ENCODE measurements at places on chromosomes 12 and 14. TPM values are rescaled to one million over a fixed set of nuclear protein-coding genes. Genes with fewer than 3 reads are reported as not detected.

- peaks cover 23% of the 10 kb centered on the region for H3K4me1 ChIP-seq
- H3K27me3 ChIP-seq, result no peaks in the 10 kb centered on the region
- no peaks in the 10 kb centered on the region for H3K36me3 ChIP-seq
- peak; percentile 55 for DNase-seq
- peak overlapping the region; percentile 20 for H3K4me3 ChIP-seq
Observed at GRCh38 chr14:20631023-20631879, 10.2 kb downstream of the OR6S1 start.

GRCh38 chr14:61889914-61890351, 127.7 kb downstream of the SNAPC1 start:
- no peaks in the 10 kb centered on the region for H3K27me3 ChIP-seq
- H3K36me3 ChIP-seq, result no peaks in the 10 kb centered on the region
- no peak overlapping the region for H3K27ac ChIP-seq
- no peak for DNase-seq
- H3K4me3 ChIP-seq, result no peak overlapping the region
- H3K4me1 ChIP-seq, result no peaks in the 10 kb centered on the region

GRCh38 chr12:49188201-49188915, 522 bp downstream of the TUBA1A start:
- peak; percentile 86 for DNase-seq
- H3K27me3 ChIP-seq, result no peaks in the 10 kb centered on the region
- H3K27ac ChIP-seq, result peak overlapping the region; percentile 96
- H3K4me3 ChIP-seq, result peak overlapping the region; percentile 89
- H3K36me3 ChIP-seq, result no peaks in the 10 kb centered on the region

ALDH1L2 gene
- polyA plus RNA-seq, result 3.5 TPM

IAPP gene
- polyA plus RNA-seq, result 5.7 TPM

DNA sequence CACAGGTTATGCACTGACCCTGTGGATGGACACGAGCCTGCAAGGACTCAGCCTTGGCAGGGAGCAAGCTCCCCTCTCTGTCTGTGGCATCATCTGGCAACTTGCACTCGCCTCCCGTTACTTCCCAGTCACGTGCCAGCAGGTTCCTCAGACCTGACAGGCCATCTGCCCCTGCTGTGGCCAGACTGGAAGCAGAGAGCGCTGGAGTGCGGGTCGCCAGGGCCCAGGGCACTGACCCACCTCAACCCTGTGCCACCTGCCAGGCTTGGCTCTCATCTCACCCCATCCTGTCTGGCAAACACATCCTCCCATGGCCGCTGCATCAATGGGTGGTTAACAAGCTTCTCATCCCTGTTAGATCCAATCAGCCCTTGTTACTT, 28.4 kb downstream of the SLC6A12 start:
- no peak overlapping the region for H3K4me3 ChIP-seq
- no peak for DNase-seq
- no peaks in the 10 kb centered on the region for H3K36me3 ChIP-seq
- H3K4me1 ChIP-seq, result peaks cover 13% of the 10 kb centered on the region
- H3K27ac ChIP-seq, result no peak overlapping the region
- no peaks in the 10 kb centered on the region for H3K27me3 ChIP-seq
